ENCODE measurements at places on chromosomes 6 and 20.

DNA sequence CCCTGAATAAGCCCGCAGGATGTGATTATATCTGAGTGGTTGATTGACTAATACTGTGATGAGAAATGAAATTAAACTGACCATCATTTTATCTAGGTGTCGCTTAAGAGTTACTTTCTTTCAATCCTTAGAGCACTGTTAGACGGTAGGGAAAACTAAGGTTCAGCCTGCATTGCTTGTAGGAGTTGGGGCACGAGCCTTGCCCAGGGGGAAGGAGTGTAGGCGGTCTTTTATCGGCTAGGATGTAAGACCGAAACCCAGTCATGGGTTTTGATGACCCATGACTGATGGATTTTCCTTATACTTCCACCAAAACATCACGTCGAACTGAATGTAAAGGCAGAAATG is 392 bp upstream of the TASP1 start:
- DNase-seq, result no peak

- DNase-seq, result no peak
Observed at GRCh38 chr20:48156521-48156920, 371.2 kb upstream of the SULF2 start.

DNA sequence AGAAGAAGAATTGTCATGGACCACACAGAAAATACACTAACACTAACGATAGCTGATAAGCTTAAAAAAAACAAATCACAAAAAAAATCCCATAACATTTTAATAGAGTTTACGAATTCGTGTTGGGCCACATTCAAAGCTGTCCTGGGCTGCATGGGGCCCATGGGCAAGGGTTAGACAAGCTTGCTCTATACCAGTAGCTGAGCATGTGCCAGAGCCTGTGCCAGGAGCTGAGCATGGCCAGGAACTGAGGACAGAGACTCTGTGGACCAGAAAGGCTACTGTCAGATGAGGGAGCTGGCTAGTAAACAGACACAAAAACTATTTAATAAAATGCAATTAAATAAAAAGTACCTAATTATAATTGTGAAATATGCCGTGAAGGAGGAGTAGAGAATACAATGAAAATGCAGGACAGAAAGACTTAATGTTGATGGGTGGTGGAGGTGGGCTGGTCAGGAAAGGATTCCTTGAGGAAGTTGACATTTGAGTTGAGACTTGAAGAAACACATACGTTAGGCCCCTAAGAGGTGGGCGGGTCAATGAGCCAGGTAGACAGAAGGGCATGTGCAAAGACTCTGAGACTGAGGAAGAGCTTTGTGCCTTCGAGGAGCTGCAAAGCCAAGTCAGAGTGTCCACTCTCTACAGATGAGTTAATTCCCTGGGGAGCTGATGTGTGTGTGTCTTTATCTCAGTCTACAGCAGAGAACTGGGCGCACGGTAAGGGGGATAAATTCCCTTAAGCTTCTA is 66.1 kb downstream of the JPH2 start:
- no peak for DNase-seq

GRCh38 chr6:13294499-13295069 is 33.8 kb downstream of the TBC1D7 start:
- no peak for DNase-seq

GRCh38 chr20:61371501-61372136 is 119.6 kb downstream of the CDH4 start:
- DNase-seq, result no peak

GRCh38 chr20:61112515-61112914 is 139.5 kb upstream of the CDH4 start:
- DNase-seq, result no peak

- DNase-seq, result no peak
Observed at GRCh38 chr6:107466062-107466461, 6.7 kb upstream of the PDSS2 start.

DNA sequence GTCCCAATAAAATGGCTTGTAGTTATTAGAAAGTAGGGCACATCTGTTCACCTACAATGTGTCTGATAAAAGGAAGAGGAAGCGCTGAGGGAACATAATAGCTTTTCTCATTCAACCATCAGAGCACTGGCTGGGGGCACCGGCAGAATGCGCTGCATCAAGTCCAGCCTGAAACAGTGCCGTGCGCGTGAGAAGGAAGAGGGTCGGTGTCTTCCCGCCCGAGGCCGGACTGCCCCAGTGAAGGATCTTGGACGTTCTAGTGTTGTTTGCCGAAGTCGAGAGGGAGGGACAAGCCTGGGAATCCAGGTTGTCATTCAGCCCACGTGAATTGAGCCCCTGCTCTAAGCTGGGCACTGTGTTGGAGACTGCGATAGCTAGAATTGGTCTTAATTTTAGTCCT is 61.7 kb upstream of the MPC1 start:
- DNase-seq, result no peak

GRCh38 chr6:5553767-5554166 is 292.5 kb downstream of the FARS2 start:
- DNase-seq, result no peak

GRCh38 chr6:90190131-90190530 is 106.5 kb downstream of the BACH2 start:
- no peak for DNase-seq

DNA sequence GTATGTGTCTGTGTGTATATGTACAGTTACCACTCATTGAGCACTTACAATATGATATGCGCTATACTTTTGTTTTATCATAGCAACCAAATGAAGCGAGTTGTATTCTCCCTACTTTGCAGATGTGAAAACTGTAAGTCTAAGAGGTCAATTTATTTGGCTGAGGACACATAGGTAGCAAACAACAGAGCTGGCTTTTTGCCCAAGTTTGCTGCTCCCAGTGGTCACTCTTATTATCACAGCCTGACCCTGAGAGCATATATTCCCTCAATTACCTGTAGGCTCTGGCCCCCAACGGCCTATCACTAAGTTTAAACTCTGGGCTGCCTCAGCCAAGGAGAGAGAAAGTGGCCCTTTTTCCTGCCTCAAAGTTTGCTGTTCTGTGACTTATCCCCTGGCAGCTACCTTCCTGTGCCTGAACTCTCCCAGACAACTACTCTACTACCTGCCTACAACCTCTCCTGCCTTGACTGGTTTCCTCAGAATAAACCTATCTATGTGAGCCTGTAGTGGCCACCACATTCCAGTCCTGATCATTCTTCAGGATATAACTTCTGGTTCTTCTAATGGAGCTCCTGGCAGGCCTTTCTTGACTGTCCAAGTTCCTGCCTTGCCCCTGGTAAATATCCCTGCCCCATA is 221.8 kb downstream of the FRK start:
- peak; percentile 15 for DNase-seq

GRCh38 chr20:40813029-40813431 is 124.0 kb upstream of the MAFB start:
- no peak for DNase-seq

DNA sequence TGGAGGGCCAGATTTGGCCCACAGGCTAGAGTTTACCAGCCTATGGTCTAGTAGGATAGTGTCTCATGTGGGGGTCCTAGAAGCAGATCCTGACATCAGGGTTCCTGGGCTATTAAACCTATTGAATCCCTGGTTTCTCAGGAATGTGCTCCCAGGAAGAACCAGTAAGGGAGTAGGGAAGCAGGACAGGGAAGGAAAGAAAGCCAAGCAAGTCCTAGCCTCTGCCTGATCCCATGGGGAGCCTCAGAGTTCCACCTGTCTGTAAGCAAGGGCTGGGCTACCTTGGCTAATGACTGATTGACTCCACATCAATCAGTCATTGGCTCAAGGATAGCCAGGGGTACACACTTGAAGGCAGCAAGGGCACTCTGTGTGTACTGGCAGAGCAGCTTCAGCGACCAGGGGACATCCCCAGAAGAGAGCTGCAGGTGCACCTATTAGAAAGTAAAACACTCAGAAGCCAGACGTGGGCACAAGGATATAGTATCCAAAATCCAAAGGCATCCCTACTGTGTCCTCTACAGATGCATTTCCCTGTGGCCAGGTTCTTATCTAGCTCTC is 309.5 kb downstream of the TSHZ2 start:
- DNase-seq, result no peak

GRCh38 chr20:8133310-8133768 is 1.3 kb downstream of the PLCB1 start:
- no peak for DNase-seq

DNA sequence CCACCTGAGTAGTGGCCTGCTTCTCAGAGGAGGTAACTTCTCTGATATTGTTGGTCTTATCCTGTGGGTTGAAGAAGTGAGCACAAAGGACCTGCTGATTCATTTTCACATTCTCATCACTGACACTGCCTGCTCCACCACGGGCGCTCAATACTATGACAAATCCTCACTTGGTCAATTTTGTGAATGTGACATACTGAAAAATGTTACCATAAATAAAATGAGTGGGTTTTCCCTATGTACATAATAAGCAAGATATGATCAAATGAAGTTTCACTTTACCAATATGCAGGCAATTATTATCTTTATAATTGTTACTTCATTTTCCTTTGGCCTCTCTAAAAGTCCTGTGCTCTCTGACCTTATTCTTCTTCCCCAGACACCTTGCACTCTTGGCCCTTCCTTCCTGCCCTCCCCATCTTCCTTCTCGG is 71.5 kb upstream of the RIPOR2 start:
- no peak for DNase-seq

GRCh38 chr20:37895166-37895565 is 7.8 kb upstream of the VSTM2L start:
- DNase-seq, result no peak

DNA sequence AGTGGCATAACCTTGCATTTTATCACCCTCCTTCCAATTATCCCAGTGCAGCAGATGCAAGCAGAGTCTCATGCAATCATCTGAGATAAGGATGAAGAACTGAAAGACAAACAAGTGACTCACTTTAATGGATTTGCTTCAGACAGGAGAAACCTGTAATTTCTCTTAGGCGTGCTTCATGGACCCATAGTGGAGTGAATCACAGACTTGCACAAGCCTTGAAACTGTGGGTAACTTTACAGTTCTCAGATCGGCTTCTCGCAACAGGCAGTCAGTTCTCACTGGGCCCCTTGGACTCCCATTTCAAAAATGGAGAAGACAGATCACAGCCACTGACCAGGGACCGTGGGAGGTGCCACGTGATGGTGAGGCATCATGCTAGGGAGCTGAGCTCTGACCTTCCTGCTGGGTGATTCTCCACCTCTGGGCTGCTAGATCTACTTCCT is at the start of gene ADGRF4:
TSS of gene ADGRF4 (plus strand) at position 239 of the 446 bp plus-strand sequence. CDS start 8,666 bp downstream, outside the sequence.
- peak; percentile 75 for DNase-seq

GRCh38 chr20:31923388-31924331 is 28.2 kb downstream of the PDRG1 start:
- DNase-seq, result no peak

DNA sequence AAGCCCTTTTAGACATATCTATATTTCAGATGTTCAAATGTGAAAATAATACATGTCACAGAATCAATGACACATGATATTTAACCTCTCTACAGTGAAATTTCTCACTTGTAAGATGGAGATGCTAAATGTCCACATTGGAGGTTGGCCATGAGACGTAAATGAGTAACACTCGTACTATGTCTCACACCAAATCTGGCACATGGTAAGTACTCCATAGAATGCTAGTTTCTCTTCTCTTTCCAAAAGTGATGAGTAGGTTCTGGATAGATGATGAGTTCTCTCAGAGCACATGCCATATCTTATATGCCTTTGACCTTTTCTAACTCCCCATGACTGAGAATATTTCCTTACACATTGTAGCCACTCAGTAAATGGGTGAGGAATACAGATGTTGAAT is 17.7 kb downstream of the GFOD1 start:
- DNase-seq, result no peak

- DNase-seq, result no peak
Observed at GRCh38 chr6:35894776-35895175, 26.1 kb downstream of the SRPK1 start.

- no peak for DNase-seq
Observed at GRCh38 chr6:137342607-137343190, 123.5 kb upstream of the IFNGR1 start.

DNA sequence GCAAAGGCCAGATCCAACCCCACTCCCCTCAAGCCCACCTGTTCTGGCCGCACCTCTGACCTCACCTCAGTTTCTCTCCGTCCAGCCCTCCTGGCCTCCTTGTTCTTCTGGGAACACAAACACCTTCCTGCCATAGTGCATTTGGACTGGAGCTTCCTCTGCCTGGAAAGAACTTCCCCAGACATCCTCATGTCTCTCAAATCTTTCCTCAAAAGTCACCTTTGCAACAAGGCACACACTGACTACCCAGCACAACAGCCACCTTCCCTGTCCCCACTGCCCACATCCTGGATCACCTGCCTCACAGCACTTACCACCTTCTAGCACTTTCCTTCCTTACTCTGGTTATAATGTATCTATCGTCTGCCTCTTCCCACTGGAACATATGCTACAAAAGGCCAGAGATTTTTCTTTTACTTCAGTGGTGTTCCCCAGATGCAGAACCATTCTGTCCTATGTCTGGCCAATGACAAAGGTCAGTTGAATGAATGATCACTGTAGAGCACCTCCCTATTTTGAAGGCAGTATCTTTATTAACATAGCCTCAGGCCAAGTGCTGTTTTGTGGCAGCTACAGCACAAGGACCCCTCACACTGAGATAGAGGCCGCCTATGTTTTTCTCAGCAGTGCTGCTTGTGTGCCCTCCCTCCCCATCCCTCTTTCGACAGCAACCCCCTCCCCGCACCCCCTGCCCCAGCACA is 4.1 kb downstream of the HLA-B start:
- no peak for DNase-seq

DNA sequence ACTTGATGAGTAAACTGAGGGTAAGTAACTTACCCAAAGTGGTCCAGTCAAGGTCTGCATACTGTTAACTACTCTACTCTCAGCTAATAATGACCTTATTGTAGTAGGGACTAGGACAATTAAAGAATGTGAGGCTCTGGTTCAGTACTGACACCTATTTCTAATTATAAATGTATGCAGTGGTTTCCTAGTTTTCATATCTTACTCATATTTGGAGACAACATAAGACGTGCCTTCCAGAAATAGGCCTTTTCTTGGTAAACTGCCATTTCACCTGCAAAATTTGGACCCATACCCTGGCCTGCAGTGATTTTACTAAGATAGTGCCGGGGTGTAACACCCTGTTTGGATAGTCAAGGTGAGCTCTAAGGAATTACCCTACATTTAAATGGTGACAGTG is 24.7 kb downstream of the GJA1 start:
- no peak for DNase-seq

DNA sequence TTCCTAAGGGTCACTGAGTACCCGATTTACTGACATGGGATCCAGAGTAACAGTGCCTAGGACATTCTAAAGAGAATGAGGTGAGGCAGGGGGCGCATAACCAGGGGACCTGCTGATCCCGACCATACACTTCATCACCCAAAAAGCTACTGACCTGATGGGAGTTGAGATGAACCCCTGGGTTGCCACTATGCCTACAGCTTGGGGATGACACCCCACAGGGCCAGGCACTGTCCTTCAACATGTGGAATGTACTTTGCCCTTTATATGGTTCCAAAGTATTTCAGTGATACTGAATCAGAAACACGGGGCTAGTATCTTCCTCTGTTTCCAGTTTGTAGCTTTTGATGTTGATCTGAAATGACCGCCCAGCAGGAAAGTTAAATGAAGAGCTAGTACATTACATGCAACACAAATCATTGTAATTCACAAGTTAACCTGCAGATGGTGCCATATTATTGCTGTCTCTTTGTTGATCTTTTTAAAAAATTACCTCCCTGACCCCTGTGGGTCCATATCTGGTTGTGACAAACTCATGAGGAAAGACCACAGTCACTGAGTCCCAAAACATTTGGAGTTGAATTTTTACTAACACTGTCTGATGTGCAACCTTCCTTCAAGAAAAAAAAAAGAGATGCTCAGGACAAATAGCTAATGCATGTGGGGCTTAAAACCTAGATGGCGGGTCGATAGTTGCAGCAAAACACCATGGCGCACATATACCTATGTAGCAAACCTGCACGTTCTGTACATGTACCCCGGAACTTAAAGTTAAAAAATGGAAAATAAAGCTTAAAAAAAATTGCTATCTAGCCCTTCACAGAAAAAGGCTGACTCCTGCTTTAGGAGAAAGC is 42.7 kb upstream of the GCNT2 start:
- peak; percentile 19 for DNase-seq
